Activated naive CD4-positive, alpha-beta T cell (primary cell): ENCODE measurements at places on chromosomes 6 and 20.

DNA sequence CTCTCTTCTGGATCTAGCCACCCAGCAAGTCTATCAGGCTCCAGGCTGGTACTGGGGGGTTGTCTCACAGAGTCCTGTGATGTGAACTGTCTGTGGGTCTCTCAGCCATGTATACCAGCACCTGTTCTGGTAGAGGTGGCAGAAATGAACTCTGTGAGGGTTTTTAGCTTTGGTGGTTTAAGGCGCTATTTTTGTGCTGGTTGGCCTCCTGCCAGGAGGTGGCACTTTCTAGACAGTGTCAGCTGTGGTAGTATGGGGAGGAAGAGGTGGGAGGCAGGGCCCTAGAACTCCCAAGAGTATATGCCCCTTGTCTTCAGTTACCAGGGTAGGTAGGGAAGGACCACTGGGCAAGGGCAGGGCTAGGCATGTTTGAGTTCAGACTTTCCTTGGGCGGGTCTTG is 75.8 kb downstream of the SNAP91 start:
- DNase-seq = no peak

- DNase-seq = no peak
Measured at GRCh38 chr20:52676283-52676995, 295.7 kb upstream of the TSHZ2 start.

DNA sequence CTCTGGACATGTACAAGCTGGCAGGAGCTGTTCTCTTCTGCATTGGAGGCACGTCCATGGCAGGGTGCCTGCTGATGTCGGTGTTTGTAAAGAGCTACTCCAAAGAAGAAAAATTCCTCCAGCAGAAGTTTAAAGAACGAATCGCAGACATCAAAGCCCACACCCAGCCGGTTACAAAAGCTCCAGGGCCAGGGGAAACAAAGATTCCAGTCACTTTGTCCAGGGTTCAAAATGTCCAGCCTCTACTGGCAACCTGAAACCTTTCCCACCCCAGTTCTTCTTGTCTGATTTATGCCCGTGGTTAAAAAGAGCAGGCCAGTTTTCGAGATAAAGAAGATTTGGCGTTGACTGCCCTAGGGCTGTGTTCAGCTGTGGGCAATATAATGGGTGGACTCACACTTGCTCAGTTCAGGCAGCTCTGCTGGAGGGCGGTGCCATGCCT is 19.7 kb downstream of the NRSN1 start:
- no peak for DNase-seq

- DNase-seq = no peak
Measured at GRCh38 chr20:9668381-9668780, 154.0 kb downstream of the LAMP5 start.

GRCh38 chr20:10110151-10110550 is 75.4 kb downstream of the ANKEF1 start:
- no peak for DNase-seq

DNA sequence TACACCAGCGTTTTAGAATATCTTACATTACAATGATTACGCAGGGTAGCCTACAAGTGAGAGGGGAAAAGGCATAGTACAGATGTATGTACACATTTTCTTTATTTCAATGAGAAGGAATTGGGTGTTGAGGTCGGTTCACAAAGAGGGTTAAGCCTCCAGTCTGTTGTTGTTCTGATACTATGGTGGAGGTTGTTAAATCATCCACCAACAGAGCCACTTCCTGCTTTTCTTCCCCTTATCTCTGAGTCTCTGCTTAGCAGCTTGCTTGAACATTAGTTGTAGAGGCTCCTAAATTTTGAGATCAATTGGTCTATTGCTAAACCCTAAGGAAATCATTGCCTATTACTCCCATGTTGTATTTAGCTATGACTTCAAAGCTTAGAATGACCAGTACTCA is 7.3 kb downstream of the RGS17 start:
- no peak for DNase-seq

DNA sequence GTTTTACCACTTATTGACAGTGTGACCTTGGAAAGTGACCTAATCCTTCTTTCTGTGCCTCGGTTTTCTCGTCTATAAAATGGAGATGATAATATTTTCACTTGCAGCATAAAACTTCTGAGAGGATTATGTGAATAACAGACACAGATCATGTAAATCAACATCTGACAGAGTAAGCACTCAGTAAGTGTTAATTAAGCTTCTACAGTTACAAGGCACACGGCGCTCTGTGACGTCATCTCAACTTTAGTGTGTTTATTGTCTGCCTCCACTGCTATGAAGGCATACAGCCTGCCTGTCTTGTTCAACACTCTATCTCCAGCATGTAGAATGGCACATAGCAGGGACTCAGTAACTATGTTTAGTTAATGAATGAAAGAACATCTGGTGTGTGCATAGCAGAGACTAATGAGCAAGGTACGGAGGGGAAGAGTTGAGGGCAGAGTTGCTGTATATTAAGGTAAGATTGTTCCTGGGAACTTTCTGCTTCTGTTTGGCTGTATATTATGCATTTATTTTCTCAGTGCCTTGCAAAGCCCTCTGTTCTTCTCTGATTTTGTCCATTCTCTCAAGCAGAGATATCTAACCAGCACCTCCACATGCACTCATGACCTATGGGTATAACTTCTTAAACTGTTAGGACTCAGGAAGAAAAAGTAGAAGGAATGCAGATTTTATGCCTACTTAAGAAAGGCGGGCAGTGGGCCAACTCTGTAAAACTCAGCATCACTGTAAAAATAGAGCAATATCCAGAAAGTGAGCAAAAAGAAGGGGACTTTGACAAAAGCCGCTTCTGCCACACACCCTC is 66.4 kb upstream of the STMND1 start:
- no peak for DNase-seq

GRCh38 chr6:79808921-79809320 is 138.4 kb downstream of the ELOVL4 start:
- no peak for DNase-seq

DNA sequence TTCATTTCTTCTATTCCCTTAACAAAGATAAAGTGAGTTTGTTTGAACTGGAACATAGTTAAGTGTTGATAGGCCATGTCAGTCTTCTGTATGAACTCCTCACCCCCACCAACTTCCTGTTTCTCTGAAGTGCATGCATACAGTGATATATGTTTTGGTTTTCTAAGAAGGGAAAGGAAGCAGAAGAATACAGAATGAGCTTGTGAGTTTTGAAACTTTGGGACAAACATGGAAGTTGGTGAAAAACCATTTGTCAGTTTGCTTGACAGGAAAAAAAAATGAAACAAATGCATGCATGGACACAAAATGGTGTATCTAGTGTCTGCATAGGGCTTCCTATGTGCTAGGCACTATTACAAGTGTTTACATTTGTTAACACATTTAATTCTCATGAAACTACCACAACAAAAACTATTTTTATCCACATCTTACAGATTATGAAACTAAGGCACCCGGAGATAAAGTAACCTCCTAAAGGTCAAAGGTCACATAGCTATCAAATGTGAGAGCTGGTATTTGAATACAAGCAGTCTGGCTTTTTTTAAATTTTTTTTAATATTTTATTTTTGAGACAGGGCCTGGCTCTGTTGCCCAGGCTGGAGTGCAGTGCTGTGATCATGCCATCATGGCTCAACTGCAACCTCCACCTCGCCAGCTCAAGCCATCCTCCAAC is 105.9 kb downstream of the ADGRB3 start:
- DNase-seq = no peak

DNA sequence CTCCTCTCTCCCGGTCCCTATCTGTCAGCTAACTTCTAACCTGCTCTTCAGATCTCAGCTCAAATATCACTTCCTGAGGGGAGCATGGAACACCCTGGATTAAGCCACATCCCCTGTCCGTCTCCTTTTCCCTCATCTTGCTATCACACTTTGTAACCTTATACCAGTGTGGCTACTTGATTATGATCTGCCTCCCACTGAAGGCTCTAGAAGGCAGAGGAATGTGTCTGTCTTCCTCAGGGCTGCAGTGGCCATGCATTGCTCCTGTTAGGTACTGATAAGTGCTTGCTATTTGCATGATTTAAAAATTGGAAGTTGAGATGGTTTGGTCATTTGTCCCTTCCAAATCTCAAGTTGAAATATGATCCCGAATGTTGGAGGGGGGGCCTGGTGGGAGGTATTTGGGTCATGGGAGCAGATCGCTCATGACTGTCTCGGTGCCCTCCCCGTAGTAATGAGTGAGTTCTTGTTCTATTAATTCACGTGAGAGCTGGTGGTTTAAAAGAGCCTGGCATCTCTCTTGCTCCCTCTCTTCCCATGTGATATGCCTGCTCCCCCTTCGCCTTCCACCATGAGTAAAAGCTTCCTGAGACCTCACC is 71.4 kb downstream of the PLCB4 start:
- DNase-seq = no peak

- DNase-seq = no peak
Measured at GRCh38 chr20:25116739-25117458, 35.0 kb upstream of the VSX1 start.

DNA sequence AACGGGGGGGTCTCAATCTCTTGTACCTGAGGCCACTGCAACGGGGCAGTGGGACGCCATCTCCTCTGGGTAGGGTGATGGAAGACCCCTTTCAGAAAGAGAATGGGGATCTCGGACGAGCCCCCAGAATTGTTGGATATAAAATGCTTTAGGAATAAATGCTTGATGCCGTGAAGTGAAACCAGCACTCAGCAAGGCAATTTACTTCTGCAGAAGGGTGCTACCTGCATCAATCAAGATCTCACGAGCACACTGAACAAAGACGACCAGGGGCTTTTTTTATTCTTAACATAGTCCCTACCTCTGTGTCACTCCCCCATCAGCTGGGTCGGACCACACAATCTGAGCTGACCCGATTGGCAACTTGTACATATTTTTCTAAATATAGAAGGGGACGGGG is 203.6 kb upstream of the TBX18 start:
- no peak for DNase-seq

- DNase-seq = no peak
Measured at GRCh38 chr6:143539734-143540133, 28.2 kb upstream of the FUCA2 start.

GRCh38 chr6:142372348-142372747 is 70.5 kb downstream of the ADGRG6 start:
- no peak for DNase-seq

DNA sequence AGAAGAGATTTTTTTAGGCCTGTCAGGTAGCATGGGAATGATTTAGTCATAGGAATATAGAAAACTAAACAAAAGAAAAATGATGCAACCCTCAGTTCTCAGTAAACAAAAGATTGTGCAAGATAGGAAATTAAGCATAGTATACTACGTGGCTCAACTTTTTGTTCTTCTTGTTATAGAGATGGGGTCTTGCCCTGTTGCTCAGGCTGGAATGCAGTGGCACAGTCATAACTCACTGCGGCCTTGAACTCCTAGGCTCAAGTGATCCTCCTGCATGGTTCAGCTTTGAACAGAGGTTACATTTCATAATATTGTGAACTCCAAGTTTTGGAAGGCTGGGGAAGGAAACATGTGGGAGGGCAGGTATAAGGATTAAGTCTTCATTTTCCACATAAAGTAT is 28.5 kb downstream of the SLX4IP start:
- no peak for DNase-seq

- no peak for DNase-seq
Measured at GRCh38 chr6:25934156-25934555, 3.7 kb upstream of the SLC17A2 start.

DNA sequence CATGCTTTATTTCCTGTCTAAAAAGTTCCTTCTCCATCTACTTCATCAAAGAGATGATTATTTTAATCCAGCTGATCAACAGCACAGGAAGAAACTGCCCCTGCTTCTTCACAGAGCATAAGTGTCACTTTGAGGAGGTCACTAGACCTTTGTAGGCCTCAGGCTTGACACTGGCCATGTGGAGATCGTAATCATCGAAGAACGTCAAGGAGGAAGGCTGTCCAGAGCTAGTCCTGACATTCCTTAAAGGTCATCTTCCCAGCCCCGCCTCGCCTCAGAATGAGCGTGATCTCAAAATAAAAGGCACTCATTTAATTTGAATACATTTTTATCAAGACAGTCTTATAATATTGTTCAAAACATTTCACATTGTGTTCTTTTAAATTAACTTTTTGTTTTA is 445.7 kb upstream of the CDH4 start:
- no peak for DNase-seq

DNA sequence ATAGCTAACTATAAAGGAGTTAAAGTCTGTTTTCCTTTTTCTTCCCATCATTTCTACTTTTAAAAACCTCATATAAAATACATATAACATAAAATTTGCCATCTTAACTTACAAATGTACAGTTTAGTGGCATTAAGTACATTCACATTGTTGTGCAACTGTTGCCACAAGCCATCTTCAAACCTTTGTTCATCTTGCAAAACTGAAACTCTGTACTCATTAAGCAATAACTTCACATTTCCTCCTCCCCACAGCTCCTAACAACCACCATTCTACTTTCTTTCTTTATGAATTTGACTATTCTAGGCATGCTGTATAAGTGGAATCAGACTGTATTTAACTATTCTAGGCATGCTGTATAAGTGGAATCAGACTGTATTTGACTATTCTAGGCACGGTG is 4.5 kb downstream of the CCDC170 start:
- no peak for DNase-seq

DNA sequence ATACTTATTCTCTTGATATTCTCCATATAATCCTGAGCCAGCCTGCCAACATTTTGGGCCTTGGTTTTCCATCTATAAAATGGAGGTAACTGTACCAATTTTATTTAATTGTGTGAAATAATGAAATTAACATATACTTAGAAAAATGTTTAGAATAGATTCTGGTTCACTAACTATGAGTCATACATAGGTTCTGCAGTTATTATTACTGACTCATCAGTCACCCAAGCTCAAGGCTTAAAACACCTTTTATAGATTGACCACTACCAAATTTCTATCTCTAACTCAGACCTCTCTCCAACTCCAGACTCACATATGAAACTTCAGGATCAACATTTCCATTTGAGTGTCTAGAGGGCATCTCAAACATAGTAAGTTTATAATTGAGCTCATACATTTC is 1277.2 kb upstream of the GJE1 start:
- DNase-seq = no peak

DNA sequence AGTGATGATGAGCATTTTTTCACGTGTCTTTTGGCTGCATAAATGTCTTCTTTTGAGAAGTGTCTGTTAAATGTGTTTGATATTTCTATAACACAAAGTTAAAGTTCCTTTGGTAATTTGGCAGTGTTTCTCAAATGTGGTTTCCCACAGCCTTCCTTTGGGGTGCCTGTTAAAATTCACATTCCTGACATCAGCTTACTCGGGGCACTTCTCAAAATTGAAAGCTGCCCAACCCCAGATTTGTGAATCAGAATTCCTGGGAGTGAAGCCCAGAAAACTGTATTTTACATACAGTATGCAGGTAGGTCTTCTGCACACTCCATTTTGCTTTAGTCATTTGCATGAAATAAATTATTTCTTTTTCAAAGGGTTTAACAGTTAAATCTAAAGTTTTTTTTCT is 207.9 kb downstream of the GMPR start:
- no peak for DNase-seq

DNA sequence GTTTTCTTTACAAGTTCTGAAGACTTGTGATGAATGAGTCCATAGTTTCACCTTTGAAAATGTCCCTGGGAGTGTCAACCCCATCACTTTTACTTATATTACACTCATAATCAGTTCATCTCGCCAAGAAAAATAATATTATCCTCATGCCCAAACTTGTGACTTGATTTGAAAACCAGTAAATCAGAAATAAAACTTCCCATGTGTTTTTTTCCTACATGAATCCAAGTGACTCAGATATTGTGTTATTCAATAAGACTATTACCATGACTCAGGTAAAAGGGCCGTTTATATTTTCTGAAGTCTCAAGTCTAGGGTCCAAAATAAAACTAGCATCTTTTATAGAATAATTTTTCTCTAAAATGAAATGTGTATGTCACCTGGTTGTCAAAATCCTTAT is 15.8 kb upstream of the CYP24A1 start:
- no peak for DNase-seq
